ENCODE measurements at places on chromosomes 1 and 21. TPM values are rescaled to one million over a fixed set of nuclear protein-coding genes. Genes with fewer than 3 reads are reported as not detected.

DNA sequence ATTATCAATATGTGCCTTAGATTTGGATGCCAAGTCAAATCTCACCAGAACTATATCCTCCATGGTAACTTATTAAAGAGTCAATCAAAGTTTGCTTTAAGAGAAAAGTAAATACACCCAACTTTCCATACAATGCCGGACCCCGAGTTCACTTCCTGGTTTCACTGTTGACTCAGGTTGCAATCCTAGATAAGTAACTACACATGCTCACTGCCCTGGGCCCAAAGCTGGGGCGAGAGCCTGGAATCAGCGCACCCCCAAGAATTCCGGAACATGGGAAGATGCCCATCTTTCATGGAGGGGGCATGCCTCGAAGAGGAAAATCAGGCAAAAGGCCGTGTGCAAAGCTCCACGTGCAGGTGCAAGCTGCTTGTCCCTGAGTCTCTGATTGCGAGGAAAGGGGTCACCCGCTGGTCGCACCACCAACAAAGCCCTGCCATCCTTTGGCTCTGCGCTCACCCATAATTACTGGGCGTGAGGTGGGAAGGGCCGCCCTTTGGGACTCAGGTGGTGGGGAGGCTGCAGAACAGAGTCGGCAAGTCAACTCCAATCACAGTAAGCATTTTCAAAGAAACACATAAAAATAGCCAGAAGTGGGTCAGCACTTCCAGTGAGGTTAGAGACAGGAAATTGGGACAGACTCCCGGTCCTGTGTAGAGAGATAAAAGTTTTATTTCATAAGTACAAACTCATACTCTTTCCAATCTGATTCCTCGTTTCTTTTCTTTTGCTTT lies 167.7 kb downstream of the TOMM20 start:
- no peaks in the 10 kb centered on the region for H3K36me3 ChIP-seq
- no peak overlapping the region for H3K4me3 ChIP-seq
- no peaks in the 10 kb centered on the region for H3K27me3 ChIP-seq
- DNase-seq = no peak

- H3K4me1 ChIP-seq = no peaks in the 10 kb centered on the region
- no peaks in the 10 kb centered on the region for H3K36me3 ChIP-seq
- H3K27ac ChIP-seq = no peak overlapping the region
- H3K4me3 ChIP-seq = no peak overlapping the region
Observed at GRCh38 chr1:18716785-18717678, 86.4 kb downstream of the PAX7 start.

- no peak overlapping the region for H3K27ac ChIP-seq
- H3K36me3 ChIP-seq = no peaks in the 10 kb centered on the region
- peaks cover 10% of the 10 kb centered on the region for H3K27me3 ChIP-seq
- no peak overlapping the region for H3K4me3 ChIP-seq
- no peak for DNase-seq
- no peaks in the 10 kb centered on the region for H3K4me1 ChIP-seq
Observed at GRCh38 chr1:162471290-162471853, 26.2 kb upstream of the UHMK1 start.

The SPATA17 gene
- 1.5 TPM for total RNA-seq

The NTMT2 gene
- not detected for total RNA-seq

All from osteoblast (primary cell).